ENCODE measurements at places on chromosomes 12 and 14. TPM values are rescaled to one million over a fixed set of nuclear protein-coding genes. Genes with fewer than 3 reads are reported as not detected.

DNA sequence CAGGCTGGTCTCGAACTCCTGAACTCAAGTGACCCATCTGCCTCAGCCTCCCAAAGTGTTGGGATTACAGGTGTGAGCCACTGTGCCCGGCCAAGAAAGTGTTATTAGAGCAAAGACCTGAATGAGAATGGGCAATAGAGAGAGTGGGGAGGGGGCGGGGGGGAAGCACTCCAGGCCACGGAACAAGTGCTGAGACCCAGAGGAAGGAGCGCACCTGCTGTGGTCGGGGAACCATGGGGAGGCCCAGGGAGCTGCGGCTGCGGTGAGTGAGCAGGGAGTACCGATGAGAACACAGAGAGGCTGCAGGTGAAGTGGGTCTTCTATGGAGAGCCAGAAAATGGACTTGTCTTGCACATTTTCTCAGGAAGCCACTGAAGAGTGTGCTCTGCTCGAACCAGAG is 10.8 kb downstream of the SMIM41 start:
- no peak for DNase-seq

GRCh38 chr12:28457785-28458184 is 267.5 kb downstream of the CCDC91 start:
- no peak for DNase-seq

DNA sequence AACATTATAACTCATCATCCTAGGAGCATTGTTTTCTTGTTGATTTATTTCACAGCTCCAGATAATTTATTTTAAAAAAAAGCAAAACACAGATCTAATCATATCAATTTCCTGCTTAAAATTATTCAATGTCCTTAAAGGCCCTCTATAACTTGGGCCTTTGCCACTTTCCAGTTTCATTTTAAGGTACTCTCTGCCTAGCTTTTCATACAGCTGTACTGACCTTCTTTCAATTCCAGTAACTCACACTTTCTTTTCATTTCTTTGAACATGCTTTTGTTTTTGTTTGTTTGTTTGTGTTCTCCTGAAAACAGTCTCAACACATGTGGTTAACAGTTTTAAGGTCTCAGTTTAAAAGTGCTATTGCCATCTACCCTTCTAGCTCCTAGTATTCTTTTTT is 281.9 kb downstream of the ACSS3 start:
- DNase-seq: no peak

- no peak for DNase-seq
Measured at GRCh38 chr14:69088586-69088985, 64.3 kb downstream of the DCAF5 start.

Gene LAG3
- total RNA-seq: 91.9 TPM

Gene TPH2
- not detected for total RNA-seq

Gene LYZ
- total RNA-seq: 0.48 TPM
